ENCODE measurements at places on chromosomes 11 and 22.
A peak's percentile ranks its signal among the peaks of the same experiment; 100 is the strongest.

DNA sequence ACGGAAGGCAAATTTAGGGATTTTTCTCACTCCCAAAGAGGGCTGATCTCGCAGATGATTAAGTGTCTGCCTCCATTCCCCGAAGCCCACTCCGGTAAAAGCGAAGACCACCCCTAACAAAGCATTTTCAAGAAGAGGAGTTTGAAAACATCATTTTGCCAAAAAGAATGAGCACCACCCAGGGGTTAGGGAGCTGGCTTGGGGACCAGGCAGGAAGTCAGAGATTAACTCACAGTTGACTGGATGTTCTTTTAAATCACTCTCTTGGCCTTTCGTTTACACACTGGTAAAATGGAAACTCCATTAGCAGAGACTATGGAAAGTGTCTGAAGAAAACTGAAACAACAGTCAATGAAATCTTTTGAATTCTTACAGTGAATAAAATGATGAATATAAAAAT lies 7.9 kb upstream of the TRIM44 start:
- no peak for DNase-seq

GRCh38 chr22:42001121-42001520 lies 2.5 kb downstream of the WBP2NL start:
- no peak for DNase-seq

DNA sequence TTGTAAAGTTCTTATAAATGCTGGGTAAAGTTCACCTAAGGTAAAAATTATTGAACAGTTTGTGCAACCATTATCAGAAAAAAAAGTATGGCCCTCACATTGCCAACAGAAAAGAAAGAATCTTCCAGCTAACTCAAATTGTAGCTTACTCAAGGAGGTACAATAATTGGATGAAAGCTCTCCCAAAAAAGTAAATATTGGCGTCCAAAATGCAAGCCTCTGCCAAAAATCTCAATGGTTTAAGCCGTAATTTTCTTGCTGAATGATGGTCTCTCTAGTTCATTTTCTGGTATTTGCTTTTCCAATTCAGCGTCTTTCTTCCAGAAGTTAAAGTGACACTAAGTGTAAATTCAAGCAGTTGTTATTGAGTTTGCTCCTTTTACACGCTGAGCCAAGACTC lies 727.3 kb downstream of the LRRC4C start:
- DNase-seq = no peak

DNA sequence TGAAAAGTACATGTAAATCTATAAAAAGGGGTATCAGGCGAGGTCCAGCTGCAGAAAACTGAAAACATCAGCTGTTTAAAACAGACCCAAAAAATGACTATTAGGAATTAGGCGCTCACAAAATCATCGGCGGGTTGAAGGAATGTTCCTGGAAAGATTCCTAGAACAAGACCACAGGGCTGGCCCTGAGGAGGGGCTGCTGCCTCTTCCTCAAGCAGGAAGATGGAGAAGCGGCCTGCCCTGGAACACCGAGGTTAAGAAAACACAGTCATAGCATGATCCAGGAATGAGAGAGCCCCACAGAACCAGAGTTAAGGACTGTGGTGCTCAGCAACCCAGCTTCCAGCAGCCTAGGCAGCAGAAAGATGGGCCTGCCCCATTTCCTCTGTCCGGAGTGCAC lies 78.4 kb downstream of the C11orf91 start:
- DNase-seq = peak; percentile 71

GRCh38 chr11:59368238-59369022 lies 9.7 kb downstream of the OR5AN1 start:
- DNase-seq = no peak

DNA sequence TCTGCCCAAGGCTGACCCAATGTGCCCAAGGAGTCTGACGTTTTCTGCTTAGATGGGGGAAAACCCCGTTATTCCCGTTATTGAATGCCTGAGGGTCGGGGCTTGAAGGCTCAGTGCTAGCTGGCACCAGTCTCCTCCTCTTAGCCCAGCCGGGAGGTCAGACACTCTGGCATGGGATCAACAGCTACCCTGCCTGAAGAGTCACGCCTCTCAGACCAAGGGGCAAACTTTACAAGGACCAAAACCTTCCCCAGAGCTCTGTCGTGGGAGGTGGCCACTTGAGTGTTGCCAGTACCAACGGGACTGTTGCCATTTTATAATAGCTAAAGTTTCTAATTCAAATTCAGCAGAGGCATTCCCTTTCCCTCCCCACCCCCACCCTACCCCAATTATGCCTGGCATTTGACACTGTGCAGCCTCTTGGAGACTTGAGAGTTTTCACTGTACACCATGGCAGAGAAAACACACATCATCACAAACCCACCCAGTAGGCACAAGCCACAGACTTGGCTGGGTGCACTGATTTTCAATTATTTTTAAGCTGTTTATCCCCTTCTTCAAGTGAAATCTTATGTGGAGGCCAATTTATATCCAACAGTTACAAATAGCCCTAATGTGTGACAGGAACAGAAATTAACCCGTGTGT lies 137.5 kb upstream of the SYT13 start:
- DNase-seq = no peak

DNA sequence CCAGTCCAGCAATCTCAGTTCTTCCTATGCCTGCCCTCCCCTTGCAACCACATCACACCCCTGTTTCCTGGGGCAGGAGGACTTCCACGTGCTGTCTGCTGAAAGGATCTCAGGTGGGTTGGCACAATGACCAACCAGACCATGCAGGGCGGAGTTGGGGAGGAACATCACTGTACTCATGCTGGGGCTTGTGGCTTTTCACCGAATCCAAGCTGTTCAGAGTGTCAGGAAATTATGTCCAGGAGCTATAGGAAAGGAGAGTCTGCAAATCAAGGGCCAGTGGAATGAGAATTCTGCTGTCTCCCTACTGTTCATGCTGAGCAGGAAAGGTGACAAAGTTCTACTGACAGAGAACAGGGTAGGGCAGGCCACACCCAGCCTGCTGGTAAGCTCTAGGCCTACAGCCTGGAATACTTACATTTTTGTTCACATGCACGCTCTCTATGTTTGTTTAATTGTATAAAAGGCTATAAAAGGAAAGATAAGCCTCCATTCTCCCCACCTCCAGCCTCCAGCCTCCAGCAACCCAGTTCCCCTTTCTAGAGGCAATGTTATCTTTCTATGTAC lies 1.7 kb upstream of the PLAAT2 start:
- DNase-seq = no peak

- DNase-seq = no peak
Observed at GRCh38 chr11:68665436-68665835, 18.9 kb upstream of the GAL start.

DNA sequence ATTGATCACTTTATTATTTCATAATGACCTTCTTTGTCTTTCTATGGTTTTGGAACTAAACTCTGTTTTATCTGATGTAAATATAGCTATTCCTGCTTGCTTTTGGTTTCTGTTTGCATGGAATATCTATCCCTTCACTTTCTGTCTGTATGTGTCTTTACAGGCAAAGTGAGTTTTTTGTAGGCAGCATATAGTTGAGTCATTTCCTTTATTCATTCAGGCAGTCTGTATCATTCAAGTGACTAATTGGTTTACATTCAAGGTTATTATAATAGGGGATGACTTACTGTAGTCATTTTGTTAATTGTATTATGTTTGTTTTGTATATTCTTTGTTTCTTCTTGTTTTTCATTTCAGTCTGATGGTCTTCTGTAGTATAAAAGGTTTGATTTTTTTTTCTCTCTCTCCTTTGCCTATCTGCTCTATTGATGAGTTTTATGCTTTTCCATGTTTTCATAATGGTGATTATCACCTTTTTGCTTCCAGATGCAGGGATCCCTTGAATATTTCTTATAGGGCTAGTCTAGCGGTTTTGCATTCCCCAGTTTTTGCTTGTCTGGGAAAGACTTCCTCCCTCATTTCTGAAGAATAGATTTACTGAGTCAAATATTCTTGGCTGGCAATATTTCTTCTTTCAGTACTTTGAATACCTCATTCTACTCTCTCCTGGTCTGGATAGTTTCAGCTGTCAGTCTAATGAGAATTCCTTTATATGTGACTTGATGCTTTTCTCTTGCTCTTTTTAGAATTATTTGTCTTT lies 50.4 kb downstream of the GDPD4 start:
- no peak for DNase-seq

DNA sequence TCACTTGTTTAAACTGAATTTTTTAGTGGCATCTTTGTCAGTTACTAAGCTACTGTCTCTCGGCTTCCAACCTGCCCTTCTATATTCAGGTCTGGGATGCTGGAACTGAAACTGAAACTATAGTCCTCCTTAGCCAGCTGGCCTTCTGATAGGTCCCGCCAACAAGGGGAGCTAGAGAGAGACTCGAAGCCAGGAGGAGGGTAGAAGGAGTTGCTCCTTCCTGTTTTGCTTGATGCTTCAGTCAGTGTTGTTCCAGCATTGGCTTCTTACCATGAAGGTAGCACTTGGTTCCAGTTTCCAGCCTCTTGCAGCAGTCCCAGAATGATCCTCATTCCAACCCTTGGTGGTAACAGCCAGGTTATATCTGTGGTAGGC lies 32.9 kb upstream of the HORMAD2 start:
- DNase-seq = no peak

DNA sequence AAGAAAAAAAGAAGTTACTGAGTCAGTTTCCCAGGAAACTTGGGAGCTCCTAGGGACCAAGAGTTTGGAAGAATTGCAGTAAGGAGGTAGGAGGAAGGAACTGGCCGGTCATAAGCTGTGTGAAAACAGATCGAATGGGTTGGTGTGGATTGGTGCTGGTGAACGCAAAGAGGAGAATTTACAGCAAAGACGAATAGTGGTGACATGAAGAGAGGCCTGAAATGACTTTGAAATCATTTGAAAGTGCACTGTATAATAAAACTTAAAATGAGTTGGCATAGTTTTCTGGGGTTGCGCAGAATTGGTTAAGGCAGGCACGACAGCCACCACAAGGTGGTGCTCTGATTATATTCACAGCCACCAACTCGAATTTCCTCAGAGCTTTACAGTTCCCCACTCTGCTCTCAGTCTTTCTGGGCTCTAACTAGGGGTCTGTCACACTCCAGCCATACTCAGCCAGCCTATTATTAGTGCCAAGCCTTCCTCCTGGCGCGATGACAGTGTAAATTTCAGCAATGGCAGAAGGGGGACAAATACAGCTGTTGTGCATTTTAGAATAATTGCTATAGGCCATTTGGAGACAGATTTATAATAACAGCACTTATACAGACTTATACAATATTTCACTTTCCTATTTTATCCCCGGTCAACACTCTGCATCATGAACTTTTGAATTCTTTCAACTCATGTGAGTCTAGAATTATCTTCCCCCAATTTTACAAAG lies 8.3 kb upstream of the HTR3B start:
- no peak for DNase-seq

DNA sequence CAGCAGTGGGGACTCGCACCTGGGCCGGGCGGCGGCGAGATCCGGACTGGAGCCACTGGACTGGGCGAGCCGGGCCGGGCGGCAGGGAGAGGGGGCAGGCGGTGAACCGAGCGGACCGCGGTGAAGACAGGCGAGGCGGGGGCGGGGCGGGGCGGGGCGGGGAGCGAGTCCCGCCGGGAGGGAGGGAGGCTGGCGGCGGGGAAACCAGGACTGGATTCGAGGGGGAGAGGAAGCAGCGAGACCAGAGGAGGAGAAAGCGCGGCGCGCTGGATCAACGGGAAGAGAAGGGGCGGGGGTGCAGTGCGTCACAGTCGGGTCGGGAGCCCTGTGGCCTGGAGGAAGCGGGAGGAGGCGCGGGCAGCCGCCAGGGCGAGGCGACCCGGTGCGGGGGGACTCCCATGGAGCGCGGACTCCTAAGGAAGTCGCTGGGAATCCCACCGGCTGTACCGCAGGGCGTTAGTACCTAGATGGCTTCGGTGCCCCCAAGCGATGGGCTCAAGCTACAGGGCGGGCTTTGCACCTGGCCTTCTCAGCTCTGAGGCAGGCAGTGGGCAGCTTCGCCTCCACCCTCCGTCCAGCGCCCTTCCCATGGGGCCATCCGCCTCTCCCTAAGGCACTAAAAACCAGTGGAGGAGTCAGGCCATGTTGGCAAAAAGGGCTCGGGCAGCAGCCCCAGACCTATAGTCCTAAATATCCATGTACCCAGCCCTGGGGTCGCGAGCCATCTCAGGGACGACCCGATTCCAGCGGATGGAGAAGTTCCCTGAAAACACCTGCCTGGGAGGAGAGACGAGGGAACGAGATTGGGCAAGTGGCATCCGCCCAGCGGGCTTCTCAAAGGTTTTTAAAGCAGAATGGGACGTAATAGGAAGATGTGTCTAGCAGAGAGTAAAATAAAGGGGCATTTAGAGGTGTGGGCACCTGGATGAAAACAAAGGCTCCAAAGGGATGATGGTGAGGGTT lies at the start of gene TMEM121B:
TMEM121B (minus strand) TSS at position 128 of the 963 bp plus-strand sequence. CDS start 233 bp downstream, outside the sequence.
- no peak for DNase-seq

DNA sequence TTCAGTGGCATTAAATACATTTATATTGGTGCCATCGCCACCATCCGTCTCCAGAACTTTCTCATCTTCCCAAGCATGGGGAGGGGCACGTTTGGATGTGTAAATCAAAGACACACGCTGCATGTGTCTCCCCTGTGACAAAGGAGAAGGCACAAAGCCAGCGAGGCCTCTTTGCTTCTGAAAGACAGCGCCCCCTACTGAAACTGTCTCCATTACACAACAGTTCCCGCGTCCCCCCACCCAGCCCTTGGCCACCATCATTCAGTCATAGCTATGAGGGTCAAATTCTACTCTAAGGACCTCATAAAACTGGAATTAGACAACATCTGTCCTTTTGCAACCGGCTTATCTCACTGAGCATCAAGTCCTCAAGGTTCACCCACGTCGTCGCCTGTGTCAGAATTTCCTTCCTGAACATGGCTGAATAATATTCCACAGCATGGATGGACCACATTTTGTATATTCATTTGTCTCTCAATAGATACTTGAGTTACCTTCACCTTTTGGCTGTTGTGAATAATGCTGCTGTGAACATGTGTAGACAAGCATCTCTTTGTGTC lies 64.8 kb downstream of the IGF2 start:
- no peak for DNase-seq

- no peak for DNase-seq
Observed at GRCh38 chr11:16863389-16863788, 124.9 kb downstream of the C11orf58 start.
